Tibial nerve (tissue), 4 donors: ENCODE measurements at places on chromosomes 2 and 18. TPM values are rescaled to one million over a fixed set of nuclear protein-coding genes. Genes with fewer than 3 reads are reported as not detected.

- DNase-seq, result no peak
- no peak overlapping the region for H3K4me3 ChIP-seq
- peaks cover 83% of the 10 kb centered on the region for H3K4me1 ChIP-seq
- H3K27ac ChIP-seq, result no peak overlapping the region
- no peaks in the 10 kb centered on the region for H3K27me3 ChIP-seq
These were observed 3.7 kb downstream of the MYL12B start for GRCh38 chr18:3265564-3266033.

Gene GALNT5
- total RNA-seq, result 0.42 TPM

DNA sequence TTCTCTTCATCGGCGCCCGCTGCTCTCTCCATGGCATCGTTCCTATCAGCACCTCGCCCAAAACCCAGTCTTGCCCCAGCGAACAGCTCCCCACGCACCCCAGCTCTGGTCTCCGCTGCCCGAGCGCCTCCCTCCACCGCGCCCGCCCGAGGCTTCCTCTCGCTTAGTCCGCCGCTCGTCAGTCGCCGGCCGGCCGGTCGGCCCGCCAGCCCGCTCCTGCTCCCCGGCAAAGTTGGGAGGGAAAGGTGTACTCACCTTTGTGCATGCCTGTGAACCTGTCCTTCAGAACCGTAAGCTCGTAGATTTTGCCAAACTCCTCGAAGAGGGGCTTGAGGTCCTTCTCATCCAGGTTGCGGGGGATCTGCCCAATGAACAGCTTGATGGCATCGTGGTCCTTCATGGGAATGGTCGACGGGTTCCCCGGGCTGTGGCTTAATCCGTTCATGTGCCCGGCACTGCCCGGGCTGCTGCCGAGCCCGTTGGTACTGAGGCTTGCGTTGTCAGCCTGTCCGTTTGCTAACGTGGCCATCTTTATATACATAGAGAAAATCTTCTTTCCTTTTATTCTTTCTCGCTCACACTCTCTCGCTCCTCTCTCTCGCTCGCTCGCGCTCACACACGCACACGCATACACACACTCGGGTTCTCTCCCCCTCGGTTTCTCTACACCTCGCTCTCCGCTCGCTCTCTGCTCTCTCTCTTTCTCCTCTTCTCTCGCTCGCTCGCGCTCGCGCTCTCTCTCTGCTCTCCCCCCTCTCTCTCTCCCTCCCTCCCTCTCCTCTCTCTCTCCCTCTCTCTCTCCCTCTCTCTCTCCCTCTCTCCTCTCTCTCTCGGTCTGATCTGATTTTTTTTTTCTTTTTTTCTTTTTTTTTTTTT lies at the start of gene CELF4:
CELF4 (minus strand) TSS at position 698 of the 876 bp plus-strand sequence.
- peak within 1 kb of the TSS; percentile 49 for H3K4me3 ChIP-seq
- H3K36me3 ChIP-seq, result no peaks in the 10 kb centered on the region
- H3K27me3 ChIP-seq, result peaks cover 78% of the 10 kb centered on the region
- no peak within 1 kb of the TSS for H3K27ac ChIP-seq
- no peak for DNase-seq

Gene TSGA10
- total RNA-seq, result 11.3 TPM

GRCh38 chr18:75183524-75183923 lies 25.4 kb downstream of the PTGR3 start:
- H3K27me3 ChIP-seq, result no peaks in the 10 kb centered on the region
- no peak overlapping the region for H3K4me3 ChIP-seq
- no peak for DNase-seq
- no peaks in the 10 kb centered on the region for H3K36me3 ChIP-seq

- no peak for DNase-seq
- H3K36me3 ChIP-seq, result no peaks in the 10 kb centered on the region
These were observed 30.3 kb downstream of the ZC3H15 start for GRCh38 chr2:186516396-186516795.

GRCh38 chr2:55733335-55733734 lies 39.7 kb upstream of the PNPT1 start:
- H3K27me3 ChIP-seq, result no peaks in the 10 kb centered on the region
- H3K27ac ChIP-seq, result no peak overlapping the region
- peaks cover 4% of the 10 kb centered on the region for H3K4me1 ChIP-seq

Gene TUBB8B
- total RNA-seq, result not detected
